Activated gamma-delta T cell (primary cell): ENCODE measurements at places on chromosomes 7 and 10.

DNA sequence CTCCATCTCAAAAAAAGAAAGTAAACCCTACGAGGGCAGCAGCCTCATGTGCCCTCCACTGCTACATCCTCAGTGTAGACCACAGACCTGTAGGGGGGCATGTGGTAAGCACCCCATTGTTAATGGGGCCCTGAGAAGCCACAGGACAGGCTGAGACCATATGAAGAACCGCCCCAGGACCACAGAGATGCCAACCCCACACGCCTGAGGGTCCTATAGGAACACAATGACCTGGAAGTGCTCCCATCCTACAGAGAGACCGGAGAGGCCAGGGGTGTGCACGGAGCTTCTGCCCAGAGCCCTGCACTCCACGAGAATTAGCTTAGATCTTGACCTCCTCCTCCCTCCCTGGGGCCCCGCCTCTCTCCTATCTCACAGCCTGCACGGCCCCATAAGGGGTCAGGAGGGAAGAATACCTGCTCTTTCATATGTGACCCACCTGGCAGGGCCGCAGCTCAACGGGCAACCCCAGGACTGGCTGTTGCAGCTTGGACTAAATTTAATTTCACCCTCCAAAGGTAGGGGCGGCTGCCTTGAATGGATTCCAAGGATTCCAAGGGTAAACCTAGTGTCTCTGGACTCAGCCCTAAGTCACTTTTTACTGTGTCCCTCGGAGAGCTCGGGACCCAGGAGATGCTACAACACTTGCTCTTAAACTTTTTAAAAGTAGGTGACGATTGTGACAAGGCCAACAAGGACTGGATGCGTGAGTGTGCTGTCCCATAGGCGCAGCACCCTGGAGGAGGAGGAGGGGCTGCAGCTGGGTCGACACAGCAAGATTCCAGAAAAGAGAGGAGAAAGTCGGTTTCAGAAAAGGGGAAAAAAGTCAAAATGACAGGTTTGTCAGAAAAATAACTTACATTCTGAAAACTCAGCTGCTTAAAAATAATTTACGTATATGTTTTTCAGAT lies 24.2 kb downstream of the PRKAG2 start:
- no peak for DNase-seq

DNA sequence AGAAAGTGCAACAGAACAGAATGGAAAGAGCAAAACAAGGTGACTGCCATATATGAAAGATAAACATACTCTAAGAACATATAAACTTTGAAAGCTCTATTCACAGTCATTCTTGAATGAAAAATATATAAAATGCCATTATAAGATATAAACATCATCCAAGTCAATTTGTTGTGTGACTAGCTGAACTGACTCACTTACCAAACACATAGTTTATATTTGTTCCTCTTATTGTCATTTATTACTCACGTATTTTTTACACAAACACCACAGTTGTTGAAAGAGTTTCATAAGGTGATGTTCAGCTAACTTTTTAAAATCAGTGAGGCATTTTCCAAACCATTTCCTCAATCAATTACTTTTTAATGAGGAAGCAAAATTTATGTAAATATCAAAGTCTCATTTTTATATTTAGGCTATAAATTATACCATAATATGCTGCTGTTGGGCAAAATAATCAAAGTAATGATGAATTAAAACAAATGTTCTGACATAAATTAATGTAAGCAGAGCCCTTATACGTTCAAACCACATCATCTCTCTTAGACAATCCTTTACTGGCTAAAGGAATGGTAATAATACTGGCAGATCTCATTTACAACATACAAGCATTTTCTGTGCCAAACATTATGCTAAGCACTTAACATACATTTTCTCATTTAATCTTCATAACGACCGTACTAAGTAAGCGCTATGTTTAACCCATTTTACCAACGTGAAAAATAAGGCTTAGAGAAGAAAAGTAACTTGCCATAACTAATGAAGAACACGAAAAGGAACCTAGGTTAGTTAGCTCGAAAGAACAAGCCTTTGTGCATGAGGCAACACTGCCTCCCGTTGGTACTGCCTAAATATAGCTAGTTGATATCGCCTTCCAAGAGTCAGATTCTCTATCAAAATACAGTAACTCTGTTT lies 7.3 kb downstream of the LRRN3 start:
- no peak for DNase-seq

GRCh38 chr7:99267481-99267840 lies 5.2 kb upstream of the MYH16 start:
- DNase-seq: no peak

DNA sequence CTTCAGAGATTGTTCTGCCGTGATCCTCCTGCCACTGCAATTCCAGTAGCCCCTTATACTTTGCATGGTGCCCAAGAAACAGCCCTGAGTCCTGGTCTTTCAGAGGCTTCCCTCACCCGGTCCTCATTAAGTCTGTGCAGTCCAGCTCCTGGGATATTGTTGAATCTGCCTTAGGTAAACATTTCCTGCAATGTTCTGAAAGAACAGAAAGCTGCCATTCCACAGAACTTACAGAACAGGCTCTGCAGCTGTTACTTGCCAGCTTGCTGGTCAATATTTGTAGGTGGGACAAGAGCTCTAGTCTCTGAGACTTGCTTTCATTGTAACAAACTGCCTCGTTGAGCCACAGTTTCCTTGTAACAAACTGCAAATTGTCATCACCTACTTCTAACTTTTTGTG lies 115.0 kb upstream of the KIF5B start:
- DNase-seq: no peak

DNA sequence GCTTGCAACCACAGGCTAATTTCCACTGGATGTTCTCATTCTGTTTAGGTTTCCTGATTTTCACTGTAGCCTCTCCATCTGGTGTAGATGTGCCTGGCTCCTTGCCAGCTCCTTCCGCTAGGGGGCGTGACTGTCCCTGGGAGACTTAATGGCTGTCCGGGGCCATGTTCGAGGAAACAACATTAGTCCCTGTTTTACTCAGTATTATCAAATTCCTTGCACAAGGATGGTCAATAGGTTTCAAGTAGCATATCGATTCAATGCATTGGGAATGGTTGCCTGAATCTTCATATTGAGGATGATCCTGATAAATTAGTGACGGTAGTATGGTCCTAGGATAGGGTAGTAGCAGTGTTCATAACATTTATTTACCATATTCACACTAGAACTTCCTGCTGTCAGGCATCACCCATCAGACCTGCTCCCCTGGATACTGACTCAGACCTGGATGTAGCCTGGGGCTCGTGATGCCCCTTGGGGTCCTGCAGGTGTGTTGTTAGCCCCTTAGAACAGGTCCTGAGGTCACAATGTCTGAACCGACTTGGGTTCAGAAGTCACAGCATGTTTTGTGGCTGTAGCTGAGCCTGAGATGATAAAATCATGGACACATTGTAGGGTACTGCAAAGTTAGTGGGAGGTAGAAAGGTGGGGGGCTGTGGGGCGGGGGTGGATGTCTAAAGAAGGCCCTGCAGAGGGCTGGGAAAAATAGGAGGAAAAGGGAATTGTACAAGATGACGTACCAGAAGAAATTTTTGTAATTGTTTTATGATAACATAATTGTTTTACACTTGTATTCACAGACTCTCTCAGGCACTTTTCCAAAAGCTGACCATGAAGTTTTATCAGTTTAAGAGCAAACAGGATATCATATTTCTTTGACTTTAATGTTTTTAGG lies 8.9 kb upstream of the EXOC6 start:
- no peak for DNase-seq

GRCh38 chr7:11865671-11866070 lies 33.7 kb upstream of the THSD7A start:
- DNase-seq: no peak

DNA sequence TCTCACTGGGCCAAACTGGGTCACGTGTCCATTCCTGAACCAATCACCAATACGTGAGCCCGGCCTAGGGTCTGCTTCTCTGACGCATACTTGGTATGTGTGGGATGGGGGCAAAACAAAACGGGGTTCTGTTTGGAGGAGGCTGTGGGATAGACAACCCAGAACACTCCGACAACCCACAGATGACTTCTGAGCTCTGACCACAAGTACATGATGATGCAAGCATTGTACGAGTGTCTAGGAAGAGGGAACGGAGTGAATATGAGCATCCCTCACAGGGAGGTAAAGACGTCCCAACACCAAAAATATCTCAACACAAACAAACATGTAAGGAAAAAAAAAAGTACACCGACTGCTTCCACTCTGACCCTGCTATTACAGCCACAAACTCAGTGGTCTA lies 5.6 kb downstream of the DAGLB start:
- DNase-seq: no peak

GRCh38 chr10:81564143-81564542 lies 310.9 kb upstream of the NRG3 start:
- no peak for DNase-seq

DNA sequence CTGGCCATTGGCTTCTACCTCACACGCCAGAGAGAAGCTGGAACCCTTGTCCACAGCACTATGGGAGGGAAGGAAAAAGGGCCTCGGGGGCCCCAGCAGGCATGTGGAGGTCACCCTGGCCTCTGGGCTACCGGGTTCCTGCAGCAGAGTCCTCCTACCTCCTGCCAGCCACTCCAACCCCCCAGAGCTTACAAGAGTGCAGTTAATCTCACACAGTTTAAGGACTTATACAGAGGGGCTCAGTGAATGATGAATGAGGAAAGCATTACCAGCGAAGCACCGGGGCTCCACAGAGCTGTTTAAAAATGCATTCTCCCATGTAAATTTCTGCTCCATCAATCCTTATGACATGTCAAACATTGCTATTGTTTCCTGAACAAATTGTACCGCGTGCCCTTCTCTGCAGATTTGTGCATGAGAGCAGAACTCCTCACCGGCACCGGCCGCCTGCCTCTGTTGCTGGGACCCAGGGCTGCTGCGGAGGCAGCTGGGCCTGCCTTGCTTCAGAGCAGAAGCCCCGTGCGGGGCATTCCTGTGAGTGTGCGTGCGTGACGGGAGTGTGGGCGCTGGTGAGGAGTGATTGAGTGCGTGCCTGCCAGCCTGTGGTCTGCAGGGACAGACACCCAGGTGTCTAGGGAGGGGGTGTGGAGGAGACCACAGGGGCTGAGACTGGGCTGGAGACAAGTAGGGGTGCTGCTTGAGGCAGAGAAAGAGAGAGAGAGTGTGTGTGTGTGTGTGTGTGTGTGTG lies 52.8 kb downstream of the C10orf105 start:
- no peak for DNase-seq

GRCh38 chr7:3493499-3493898 lies 192.4 kb downstream of the SDK1 start:
- no peak for DNase-seq

DNA sequence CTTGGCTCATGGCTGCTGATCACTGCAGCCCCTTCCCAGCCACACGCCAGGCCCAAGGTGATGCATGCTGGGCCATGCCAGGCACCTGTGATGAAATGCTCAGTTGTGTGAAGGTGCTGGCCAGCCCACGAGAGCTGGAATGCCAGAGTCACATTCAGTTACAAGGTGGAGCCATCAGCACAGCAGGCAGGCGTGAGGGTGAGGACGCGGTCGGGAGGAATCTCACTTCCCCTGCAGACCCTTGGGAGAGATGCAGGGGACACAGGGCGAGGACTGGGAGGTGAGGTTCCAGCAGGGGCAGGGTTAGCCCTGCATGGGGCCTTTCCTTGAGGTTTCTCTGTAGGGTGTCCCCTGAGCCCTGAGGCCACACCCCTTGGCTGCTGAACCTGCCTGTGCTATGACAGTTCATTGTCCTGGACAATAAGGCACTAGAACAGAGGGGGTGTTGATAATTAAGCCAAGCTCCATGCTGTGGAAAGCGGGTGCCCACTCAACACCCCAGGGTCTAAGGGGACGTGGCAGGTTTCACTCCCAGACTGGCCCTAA lies 82.4 kb downstream of the ADARB2 start:
- no peak for DNase-seq
